HuH-7 (cell line): ENCODE measurements at places on chromosomes 5 and 9.
A peak's percentile ranks its signal among the peaks of the same experiment; 100 is the strongest.

- no peak for DNase-seq
Observed at GRCh38 chr9:131270171-131271015, 5.9 kb downstream of the FAM78A start.

GRCh38 chr5:59354811-59355210 lies 538.7 kb downstream of the PDE4D start:
- no peak for DNase-seq

DNA sequence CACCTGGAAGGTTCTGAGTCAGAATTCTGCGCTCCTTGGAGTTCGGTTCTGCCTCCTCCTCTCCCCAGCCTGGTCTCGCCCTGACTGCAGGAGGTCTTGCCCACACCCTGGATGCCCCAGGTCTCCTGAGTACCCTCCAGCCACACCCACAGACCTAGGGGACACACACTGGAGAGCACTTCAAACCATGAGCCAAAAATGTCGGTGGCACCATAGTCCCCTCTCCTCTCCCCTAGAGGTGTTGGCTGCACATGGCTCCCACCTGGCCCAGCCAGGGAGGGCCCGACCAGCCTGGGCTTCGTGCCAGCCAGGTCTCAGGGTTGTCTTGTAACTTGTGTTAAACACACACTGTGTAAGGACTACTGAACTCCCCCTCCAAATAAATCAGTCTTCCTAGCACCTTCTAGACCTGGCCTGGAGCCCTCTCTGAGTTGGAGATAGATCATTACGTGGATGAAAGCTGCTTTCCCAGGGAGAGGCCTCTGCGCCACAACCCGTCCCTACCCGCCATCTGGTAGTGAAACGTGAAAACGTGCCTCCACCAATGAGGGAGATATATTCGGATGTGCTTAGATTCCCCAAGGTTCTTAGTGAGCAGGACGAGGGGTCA lies 49.9 kb upstream of the CTSL start:
- no peak for DNase-seq

- DNase-seq, result no peak
Observed at GRCh38 chr9:138066049-138066448, 188.5 kb downstream of the CACNA1B start.

DNA sequence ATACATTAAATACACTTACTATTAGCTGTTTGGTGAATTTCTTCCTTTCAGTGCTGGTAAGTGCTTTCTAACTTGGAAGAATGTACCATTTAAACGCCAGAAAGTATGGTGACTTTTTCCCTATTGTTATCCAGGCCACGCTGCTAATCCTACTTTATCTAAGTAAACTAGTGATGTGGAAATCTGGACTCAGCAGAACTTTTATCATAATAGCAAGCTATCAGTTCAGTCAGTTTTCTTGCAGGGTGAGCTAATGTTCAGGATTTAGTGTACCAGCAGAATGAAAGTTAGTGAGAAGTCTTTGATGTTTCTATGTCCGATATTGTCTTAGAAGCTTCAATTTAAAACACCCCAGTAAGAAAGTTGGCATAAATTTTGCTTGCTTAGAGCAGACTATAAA lies 72.2 kb downstream of the HSD17B4 start:
- no peak for DNase-seq

DNA sequence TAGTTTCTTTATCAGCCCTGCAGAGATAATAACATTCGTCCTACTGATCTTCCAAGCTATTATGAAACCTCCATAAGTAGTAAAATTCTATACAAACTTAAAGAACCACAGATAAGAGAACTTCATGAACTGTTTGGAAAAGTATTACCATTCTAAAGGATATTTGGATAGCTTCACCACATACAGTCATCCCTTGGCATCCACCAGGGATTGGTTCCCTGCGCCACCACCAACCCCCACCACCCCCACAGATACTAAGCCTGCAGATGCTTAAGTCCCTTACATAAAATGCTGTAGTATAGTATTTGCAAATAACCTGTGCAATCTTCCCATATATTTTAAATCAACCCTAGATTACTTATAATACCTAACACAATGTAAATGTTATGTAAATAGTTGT lies 61.4 kb upstream of the SHISAL2B start:
- no peak for DNase-seq

GRCh38 chr5:107474716-107475489 lies 195.8 kb downstream of the EFNA5 start:
- DNase-seq, result no peak

- peak; percentile 50 for DNase-seq
Observed at GRCh38 chr9:21812946-21813568, 10.6 kb downstream of the MTAP start.

DNA sequence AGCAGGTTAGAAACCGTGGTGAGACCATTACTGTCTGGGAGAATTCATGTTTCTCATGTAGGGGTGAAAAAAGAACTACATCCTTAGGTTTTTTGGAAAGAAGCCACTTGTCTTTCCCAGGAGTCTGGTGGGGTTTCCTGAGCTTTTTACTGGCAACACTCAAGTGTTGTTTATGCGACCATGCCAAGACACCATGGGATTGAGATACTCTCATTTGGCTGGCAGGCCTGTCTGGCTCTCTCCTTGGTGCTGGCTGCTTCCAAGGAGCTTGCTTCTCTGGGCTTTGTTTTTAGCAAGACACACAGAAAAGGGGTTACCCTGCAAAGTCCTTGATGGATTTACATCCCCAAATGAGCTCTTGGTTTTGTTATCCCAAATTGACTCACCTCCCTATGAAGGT lies 80.9 kb upstream of the ISL1 start:
- DNase-seq, result no peak

- DNase-seq, result no peak
Observed at GRCh38 chr5:96658272-96658671, 3.9 kb upstream of the CAST start.

DNA sequence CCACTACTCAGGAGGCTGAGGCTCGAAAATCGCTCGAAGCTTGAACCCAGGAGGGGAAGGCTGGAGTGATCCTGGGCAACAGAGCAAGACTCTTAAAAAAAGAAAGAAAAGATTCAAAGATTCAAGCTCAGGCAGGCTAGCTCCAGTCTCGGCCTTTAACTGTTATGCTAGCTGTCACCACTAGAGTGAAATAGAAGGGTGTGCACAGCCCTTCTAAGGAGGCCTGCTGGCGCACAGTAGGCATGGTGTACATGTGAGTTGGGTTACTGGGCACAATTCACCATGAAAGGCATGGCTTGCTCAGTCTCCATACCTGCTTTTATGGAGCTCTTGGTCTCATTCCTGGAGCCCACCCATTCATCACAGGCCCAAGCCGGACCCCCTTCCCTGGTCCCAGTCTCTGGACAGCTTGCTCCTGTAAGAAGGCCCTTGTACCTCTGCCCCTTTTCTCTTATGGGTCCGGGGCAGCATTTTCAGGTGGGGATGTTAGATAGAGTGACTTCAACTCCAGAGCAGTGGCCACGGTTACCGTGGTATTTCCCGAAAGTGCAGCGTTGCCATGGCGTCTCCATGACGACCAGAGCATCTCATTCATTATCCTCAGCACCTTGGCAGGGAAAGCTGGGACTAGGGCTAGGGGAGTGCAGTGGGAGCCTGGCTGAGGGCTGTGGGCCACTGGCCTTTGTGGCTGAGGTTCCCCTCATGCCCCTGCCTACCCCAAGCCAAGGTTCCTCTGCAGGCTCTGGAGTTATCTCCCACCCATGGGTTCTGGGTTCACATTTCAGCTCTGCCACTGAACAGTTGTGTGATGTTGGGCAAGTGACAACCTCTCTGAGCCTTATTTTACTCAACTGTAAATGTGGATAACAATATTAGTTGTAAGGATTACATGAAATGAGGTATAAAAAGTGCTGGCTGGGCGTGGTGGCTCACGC lies 5.7 kb downstream of the NDST1 start:
- DNase-seq, result no peak

DNA sequence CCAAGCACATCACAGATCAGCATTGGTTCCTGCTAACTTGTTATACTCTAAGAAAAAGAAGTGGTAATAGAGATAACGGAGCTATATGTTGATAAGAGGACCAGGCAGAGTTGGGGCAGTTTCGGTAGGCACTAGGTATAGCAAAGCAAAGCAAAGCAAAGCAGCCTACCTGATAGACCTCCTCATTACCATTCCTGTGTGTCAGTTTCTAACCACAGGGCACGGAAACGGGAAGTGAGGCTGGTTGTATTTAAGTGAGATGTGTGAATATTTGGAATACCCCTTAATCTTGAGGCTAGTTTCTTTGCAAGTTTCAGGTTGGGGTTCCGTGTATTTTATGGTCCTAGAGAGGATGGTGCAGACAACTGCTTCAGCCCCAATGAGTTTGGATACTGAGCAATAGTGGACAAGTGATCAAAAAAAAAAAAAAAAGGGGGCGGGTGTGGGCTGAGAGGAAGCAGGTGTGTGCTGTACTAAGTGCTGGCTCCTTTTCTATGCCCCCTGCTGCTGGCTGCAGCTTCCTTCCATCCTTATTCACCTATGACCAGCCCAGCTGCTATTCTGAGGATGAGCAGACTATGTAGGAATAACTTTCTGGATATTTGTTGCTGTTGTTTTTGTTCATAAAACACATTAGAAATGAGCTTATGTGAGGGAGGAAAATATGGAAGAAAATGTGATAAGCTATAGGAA lies 183.3 kb downstream of the SH3GL2 start:
- DNase-seq, result no peak

DNA sequence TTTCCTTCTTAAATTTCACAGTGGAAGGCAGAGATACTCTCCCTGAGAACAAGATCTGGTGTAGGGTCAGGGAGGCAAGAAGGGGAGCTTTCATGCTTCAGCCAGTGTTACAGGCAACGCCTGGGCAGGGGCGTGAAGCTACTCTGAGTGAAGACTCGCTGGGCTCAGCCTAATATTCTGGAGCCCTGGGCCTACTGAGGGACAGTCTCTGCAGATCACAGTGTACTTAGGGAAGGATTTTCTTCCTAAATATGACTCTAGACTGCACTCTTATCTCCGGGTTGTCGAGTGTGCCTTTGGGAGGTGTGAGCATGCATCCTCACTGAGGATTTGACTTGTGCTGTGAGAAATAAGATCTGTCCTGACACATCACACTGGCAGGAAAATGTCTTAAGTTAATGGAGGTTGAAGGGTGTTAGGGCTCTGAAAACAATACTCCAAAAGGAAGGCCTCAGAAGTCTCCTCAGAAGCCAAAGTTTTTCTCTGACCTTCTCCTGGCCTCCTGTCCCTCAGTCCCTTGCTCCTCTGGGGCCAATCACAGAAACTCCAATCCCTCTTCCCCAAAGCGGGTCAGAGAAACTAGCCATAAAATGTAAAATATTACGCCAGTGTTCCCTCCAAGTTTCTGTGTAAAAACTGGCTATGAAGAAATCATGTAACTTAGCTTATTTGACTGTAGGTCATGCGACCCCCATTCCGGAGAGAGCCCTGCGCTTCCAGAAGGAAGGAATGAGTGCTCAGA lies 156.8 kb upstream of the TBC1D2 start:
- DNase-seq, result no peak

DNA sequence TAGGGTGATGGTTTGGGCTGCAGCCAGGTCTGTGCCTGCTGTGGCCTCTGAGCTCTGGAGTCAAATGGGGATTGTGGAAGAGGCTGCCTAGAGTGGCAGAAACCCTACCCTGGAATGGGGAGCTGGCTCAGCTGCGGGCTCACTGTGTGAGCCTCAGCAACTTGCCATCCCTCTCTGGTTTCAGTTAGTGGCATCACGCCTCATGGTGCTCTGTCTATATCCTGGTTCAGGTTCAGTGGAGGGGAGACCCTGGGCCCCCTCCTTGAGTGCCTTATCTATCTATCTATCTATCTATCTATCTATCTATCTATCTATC lies 132.6 kb downstream of the PHF2 start:
- DNase-seq, result no peak

- DNase-seq, result no peak
Observed at GRCh38 chr9:76269789-76270188, 124.4 kb downstream of the RFK start.

GRCh38 chr5:82644766-82645165 lies 366.6 kb upstream of the RPS23 start:
- no peak for DNase-seq

GRCh38 chr5:91635950-91636734 lies 253.0 kb upstream of the ARRDC3 start:
- no peak for DNase-seq

GRCh38 chr5:135127439-135128240 lies 93.6 kb upstream of the PITX1 start:
- no peak for DNase-seq

DNA sequence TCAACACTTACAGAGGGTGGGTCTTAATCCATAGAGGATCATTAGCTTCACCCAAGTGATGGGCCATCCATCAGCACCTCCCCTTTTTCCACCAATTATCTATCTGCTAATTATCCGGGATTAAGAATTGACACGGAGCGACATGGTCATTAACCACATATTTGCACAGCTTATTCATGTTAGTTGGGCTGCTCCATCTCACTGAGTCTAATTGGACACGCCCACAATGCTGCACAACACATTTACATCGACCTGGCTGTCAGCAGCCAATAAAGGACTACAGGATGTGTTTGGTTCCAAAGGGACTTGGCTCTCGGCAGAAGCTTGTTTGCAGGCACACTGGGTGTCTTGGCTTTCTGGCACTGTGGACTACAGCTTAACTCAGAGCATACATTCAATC lies 21.6 kb downstream of the FOXE1 start:
- no peak for DNase-seq

- DNase-seq, result no peak
Observed at GRCh38 chr5:129945028-129945427, 40.8 kb downstream of the CHSY3 start.

GRCh38 chr5:31663519-31663918 lies 24.6 kb downstream of the PDZD2 start:
- no peak for DNase-seq

- DNase-seq, result no peak
Observed at GRCh38 chr5:159206818-159207217, 2.5 kb downstream of the RNF145 start.

DNA sequence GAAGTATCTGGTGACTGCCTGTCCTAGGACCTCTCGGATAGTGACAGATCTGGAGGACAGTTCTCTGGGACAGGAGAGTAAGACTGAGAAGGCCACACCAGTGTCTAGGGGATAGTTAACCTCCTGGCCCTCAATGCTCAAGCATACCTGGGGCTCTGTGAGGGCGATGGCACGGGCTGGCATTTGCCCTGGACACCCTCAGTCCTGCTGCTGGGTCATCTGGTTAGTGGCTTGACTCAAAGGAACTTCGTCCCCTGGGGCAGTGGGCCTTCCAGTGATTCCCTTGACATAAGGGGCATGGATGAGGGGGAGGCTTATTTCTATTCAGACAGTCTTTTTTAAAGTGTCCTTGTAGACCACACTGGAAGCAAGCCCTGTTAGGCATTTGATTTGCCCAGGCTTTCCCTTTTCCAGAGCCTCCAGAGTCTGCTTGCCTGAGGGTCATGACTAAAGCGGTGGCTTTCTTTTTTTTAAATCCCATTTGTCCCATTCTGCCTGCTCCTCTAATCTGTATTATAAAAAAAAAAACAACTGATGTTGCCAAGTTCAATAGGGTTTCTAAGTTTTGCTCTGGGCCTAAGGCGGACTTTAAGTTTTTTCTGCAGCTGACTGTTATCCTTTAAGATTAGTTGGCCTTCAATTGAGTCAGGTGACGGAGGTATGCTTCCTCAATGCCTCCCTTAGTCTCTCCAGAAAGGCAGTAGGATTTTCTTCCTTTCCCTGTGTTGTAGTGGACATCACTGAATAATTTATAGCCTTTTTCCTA lies 2083.5 kb upstream of the C9orf72 start:
- DNase-seq, result no peak

GRCh38 chr5:158770506-158770905 lies 329.2 kb downstream of the EBF1 start:
- peak; percentile 44 for DNase-seq
